ENCODE measurements at places on chromosomes 1 and 21.

GRCh38 chr1:25747046-25747719, 52.8 kb upstream of the SELENON start:
- DNase-seq: no peak

DNA sequence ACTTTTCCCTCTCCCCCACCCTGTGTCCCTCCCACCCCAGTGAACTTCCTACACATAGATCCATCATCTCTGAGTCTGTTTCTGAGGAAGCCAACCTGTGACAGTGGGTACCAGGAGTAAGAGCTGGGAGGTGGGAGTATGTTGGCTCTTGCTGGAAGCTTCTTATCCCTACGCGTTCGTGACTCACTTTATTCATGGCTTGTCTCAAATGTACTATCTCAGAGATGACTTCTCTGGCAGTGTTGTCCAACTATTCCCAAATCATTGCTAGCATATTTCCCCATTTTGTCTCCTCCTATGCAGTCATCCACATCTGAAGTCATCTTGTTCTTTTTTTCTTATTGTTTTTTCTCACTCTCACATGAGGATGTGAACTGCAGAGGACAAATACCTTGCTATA, 88.0 kb downstream of the HIVEP3 start:
- DNase-seq: no peak

GRCh38 chr1:181141431-181141910, 53.0 kb downstream of the IER5 start:
- DNase-seq: no peak

DNA sequence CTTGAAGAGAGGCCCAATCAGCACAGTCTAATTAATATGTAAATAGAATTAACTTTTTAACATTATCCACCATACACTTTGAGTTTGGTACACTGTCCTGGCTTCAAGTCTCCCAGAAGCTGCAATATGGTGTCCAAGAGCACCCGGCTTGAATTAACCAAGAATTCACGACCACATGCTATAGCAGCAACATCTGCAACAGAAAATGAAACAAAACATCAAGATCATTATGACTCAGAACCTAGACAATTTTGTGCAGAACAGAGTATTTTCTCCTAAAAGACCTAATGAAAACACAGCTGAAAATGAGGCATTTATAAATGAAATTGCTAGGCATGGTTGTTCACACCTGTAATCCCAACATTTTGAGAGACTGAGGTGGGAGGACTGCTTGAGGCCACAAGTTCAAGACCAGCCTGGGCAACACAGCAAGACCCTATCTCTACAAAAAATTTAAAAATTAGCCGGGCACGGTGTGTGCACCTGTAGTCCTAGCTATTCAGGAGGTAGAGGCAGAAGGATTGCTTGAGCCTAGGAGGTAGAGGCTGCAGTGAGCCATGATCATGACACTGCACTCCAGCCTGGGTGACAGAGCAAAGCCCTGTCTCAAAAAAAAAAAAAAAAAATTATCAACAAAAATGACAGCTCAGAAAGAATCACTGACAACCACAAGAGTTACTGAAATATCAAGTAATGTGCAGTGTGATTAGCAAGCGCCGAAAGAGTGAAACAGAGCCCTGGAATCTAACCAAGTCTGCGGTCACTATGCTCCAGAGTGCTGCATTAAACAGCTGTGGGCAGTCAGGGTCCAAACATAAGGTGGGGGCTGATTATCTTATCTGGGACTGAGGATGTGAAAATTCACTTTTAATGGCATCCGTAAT, 45.3 kb downstream of the HSF2BP start:
- no peak for DNase-seq

DNA sequence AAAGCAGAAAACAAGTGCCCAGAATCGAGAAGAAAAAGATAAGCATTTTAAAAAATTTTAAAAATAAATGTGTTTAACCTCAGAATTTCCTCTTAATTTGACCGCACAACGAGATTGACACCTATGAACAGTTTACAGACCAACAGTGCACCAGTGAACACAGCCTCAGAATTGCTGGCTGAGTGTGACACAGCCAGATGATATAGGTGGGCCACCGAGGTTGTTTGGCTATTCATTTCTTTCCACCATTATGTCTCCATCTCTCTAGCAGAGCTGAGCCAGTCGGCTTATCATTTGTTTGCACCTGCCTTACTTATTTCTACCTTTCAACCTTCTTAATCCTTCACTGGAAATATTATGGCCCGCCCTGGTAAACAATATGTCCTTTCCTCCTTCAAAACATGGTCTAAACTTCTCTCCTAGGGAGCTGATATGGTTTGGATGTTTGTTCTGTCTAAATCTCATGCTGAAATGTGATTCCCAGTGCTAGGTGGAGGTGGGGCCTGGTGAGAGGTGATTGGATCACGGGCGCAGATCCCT, 86.1 kb downstream of the DUSP10 start:
- DNase-seq: no peak

DNA sequence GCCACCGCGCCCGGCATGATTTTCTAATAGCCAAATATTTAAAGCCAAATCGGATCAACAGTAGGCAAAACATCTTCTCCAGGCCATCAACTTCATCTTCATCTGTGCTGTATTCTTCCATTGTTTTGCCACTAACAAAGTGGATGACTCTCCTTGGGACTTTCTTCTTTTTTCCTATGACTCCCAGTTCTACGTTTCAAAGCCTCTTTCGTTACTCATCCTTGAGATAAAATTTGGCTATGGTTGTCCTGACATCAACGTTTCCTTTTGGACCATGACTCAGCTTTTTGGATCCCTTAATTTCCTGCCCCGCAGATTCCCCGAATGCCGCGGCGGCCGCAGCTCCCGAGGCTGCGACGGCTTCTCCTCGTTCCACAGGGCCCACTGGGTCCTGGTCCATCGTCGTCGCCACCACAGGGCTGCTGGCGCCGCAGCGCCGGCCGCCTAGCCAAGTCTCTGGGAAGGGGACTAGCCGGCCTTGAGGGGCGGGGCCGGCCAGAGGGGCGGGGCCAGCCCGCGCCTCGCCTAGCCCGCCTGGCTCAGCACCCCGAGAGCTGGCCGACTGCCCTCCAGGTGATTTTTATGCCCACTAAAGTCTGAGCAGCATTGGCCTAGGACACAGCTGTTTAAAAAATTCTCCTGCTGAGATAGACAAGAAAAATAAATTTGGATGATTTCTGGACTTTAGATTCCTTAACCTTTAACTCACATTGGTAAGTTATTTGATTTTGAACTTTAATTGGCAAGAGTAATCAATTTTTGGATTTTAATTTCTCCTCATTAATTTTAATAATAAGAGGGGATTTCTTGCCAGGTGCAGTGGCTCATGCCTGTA, 93.9 kb downstream of the ADCY10 start:
- no peak for DNase-seq

DNA sequence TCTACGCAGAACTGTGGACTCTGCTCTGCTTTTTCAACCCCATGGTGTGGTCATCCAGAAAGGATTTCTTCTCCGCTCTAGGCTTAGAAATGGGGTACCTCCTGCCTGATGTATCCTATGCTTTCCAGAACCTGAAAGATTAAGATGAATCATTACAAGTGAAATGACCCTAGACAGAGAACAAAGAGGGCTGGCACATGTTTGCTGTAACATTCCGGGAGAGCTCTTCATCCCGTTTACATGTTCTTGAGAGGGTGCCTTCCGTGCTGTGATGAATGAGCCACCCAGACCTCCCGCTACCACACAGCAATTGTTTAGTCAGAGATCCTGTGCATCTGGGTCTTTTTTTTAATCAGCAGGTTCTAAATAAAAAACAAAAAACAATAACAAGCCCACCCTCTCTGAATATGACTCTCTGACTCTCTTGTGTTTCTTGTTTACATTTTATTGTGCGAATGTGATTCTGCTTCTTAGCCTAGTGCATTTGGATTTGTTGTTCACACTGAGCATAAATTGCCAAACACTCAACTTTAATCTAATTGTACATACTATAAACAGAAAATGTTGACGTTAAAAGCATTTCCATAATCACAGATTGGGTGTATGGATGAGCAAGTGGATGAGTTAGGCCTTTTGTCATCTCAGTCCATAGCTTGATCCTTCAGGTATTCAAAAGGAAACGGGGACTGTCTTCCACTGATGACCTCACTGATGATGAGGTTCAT, 87.1 kb downstream of the GPR88 start:
- DNase-seq: no peak

DNA sequence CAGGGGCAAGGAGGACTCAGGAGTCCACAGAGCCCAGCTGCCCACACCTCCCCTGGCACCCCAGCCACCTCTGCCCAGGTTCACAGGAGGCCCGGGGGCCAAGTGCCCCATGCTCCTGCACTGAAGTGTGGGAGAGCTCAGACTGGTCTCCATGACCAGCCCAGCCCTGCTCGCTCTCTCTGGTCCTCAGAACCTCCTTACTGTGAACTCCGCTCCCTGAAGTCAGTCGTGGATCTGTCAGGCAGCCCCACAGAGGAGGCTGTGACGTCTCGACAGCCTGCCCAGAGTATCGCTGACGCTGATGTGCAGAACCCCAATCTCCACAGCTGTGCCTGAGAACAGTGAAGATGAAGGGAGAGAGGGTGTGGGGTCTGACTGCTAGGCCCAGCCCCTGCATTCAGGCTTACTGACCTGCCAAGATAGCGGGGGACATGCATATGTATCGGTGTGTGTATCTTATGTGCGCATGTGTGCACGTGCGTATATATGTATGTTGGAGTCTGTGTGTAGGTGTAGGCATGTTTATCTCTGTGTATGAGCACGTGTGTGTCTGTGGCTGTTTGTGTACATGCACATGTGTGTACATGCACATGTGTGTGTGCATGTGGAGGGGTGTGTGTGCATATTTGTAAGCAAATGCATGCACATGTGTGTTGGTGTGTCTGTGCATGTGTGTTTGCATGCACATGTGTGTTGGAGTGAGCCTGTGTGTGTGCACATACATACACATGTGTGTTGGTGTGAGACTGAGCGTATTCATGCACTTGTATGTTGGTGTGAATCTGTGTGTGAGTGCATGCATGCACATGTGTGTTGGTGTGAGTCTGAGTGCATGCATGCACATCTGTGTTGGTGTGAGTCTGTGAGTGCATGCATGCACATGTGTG, 118.5 kb upstream of the ARHGEF16 start:
- DNase-seq: no peak

GRCh38 chr1:226915672-226915995, 24.5 kb upstream of the COQ8A start:
- no peak for DNase-seq

GRCh38 chr1:202698276-202698675, 12.0 kb downstream of the SYT2 start:
- no peak for DNase-seq

- no peak for DNase-seq
Measured at GRCh38 chr1:216331211-216331610, 92.0 kb downstream of the USH2A start.

- DNase-seq: no peak
Measured at GRCh38 chr21:38863291-38863690, 57.6 kb downstream of the ETS2 start.

DNA sequence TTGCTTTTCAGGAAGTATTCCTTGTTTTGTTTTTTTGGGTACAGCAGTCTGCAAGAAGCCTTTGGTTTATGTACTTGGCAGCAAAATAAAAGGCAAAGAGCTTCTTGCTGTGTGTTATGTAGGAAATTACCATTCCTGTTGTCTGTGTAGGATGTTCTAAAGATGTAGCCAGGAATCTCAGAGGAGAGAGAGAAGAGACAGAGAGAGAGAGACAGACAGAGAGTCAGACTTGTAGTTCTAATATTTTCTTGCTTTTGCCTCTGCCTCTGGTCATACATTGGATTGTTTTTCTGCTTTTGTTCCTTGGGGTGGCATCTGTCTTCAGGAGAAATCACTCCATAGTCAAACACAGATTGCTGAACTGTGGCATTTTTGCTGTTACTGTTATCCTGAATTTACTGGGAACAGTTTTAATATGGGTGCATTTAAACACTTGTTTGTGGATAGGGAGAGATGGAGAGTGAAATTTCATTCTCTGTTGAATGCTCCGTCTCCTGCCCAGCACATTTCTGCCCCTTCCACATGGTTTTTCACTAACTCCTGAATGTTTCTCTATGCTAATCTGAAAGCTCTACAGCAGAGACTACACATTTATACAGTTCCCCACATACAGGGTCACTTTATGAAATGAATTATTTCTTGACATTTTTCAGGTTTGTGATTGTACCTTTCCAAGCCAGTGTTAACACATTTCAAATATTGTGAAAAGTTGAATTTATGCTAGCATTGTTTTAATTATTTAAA, 49.8 kb downstream of the POU2F1 start:
- DNase-seq: no peak

DNA sequence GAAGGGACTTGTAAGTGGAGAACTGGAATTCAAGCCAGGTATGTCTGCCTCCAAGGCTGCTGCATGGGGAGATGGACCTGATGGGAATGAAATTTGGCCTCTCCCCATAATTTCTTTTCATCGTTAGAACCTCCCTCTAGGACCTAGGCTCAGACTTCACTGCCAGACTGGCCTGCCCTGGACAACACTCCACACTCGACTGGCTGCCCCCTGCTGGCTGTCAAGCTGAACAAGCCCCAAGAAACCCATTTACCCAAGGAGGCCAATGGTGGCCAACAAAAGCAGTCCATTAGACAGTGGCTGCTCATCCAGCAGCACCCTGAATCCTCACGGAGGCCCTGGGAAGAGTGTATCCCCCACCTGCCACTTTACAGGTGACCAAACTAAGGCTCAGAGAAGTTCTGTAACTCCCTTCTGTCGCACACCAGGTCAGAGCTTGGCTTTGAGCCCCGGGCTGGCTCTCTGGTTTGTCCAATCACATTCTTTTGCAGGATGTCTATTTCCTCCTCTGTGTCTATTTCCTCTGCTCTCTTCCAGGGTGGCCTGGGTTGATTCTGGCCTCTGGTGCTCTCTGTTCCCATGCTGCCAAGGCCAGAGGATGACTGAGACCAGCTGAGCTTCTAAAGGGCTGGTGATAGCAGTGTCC, 3.8 kb downstream of the RNF186 start:
- no peak for DNase-seq

- DNase-seq: no peak
Measured at GRCh38 chr1:17447501-17447992, 8.1 kb upstream of the RCC2 start.

DNA sequence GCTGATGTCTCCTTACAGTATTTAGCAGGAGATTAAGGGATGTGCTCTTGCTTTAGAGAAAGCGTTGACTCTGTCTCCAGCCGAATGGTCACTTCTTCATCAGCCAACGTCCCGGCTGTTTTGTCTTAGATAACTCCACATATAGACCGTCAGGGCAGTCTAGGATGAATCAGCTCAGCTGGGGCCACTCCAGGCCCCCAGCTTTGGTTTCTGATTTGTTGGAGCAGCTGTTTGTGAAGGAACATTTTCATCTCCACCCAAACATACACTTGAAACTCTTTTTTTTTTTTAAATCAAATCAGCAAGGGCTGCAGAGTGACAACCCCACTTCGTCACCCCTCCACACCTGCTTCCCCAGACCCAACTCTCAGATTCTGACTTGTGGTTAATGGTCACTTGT, 206.1 kb upstream of the GALNT2 start:
- DNase-seq: no peak

DNA sequence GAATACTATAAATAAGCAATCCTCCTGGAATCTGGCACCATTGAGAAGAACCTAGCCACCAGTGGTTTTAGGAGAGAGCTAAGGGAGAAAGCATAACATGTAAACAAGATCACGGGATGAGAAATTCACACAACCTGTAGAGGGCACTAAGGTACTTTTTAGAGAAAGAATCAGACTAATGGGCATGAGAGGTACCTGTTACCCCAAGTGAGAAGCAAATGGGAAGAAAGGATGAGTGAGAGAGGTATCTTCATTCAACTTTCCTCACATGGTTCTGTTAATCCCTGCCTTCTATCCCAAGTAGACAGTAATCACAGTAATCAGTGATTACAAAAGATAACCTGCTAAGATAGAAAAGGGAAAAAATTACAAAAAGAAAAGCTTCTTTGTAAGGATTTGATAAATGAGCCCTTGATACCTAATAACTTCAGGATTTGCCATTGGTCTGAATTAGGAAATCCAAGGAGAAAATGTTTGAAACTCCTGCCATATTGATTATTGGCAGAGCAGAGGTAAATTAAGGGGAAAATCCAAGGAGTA, 251.1 kb upstream of the ADGRL2 start:
- DNase-seq: no peak

All from NCI-H1048 (cell line).